ENCODE measurements at places on chromosomes 11 and 22.

DNA sequence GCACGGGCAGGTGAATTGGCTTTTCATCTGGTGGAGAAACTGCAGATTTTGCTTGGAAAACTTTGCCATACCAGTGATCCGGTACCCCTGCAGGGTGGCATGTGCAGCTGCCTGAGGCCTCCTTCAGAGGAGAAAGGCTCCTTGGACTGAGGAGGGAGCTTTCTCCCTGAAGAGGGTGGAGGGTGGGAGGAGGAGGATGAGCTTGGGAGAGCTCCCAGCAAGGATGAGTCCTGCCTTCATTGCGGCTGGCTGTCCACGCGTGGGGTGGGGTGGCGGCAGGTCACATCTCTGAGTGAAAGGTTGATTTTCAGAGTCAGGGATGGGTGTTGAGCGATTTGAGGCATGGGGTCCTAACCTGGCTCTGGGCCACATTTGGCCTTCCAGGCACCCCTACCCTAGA, 96.8 kb downstream of the GRAMD1B start:
- DNase-seq = no peak

DNA sequence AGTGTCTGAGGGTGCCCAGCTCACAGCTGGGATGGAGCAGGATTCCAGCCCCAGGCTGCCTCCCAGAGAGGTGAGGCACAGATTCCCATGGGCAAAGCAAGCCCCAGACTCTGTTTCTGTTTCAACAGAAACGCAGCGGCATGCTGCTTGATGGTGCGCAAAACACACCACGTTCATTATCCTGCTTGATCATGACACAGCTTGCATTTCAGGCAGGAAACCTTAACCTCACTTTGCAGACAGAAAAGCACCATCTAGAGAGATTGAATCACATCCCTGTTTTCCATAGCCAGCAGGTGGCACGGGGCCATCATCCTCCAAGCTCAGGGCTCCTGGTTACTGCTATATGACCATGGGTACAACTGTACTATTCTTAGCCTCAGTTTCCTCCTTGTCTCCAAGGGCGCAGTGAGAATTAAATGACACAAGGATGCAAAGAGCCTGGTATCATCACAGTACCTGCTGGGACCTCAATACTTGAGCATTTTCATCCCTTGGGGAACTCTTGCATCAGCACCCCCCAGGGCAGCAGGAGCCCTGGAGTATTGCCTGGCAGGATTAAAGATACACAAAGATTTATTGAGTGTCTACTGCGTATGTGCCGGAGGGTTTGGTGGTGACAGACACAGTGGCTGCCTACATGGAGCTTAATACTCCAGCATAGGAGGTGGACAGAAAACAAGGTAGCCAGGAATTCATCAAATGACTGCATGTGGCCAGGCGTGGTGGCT, 110.0 kb downstream of the TP53I11 start:
- DNase-seq = no peak

GRCh38 chr11:26276798-26277424, 55.0 kb upstream of the ANO3 start:
- DNase-seq = peak; percentile 50

- no peak for DNase-seq
These were observed 21.2 kb upstream of the IL17RA start for GRCh38 chr22:17063411-17064106.

- no peak for DNase-seq
These were observed 5.8 kb upstream of the HBE1 start for GRCh38 chr11:5275369-5276110.

- DNase-seq = no peak
These were observed 35.9 kb downstream of the EFCAB6 start for GRCh38 chr22:43776081-43776670.

DNA sequence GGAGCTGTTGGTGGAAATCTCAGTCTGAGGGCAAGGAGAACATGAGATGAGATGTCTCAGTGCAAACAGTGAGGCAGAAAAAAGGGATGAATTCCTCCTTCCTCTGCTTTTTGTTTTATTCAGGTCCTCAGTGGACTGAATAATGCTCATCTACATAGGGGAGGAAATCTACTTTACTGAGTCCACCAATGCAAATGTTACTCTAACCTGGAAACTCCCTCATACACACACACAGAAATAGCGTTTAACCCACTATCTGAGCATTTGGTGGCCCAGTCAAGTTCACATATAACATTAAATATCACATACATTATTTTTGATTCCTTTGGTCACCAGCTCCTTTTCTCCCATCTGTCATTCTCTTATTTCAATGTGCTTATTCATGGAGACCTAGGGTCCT, 418.8 kb downstream of the TMEM135 start:
- no peak for DNase-seq
